Stimulated activated CD8-positive, alpha-beta memory T cell treated with anti-CD3 and anti-CD28 coated beads, Interleukin-15, amount 100 ng/mL, for 4 hours (primary cell): ENCODE measurements at places on chromosomes 13 and 19.
A peak's percentile ranks its signal among the peaks of the same experiment; 100 is the strongest.

- no peak for DNase-seq
Observed at GRCh38 chr19:17025991-17026658, 485 bp downstream of the CPAMD8 start.

DNA sequence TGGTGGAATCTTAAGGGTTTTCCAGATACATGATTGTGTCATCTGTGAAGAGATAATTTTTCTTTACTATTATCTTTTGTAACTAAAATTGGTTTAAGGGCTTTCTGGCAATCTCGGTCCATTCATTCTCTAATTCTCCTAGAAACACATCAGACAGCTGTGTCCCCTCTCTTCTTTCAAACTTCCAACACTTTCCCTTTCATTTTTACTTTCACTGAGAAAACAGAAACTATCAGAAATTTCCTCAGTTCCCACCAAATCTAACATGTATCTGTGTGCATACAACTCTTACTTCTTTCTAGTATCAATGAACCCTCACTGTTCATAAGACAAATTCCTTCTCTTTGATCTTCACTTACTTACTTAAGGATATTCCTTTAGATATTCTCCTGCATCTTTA lies 40.2 kb downstream of the KCNRG start:
- DNase-seq: no peak

DNA sequence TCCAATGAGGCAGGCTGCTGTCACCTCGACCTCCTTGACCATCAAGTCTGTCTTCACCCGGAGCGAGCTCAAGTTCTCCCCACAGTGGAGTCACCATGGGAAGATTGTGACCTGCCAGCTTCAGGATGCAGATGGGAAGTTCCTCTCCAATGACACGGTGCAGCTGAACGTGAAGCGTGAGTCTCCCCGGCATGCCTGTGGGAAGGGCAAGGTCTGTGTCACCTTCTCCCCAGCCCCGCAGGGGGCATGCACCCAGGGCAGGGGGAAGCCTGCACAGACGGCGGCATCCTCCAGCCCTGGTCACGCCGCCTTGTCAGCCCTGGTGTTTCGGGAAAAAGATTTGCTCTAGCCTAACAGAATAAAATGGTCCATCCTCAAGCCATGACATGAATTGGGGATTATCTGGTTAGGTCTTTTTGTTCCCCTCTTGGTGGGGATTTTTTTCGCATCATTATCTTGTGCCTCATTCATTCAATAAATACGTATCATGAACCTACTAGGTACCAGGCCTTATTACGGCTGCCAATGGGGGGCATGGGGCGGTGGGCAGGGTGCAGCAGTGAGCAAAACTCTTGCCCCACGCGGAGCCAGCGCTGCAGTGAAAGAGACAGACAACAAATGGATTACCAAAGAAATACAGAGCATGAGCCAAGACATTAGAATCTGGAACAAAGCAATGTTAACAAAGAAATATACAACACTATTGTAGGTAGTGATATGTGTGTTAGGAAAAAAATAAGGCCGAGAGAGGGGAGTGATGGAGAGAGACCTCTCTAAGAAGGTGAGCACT lies 7.4 kb downstream of the CD22 start:
- no peak for DNase-seq

GRCh38 chr13:28474491-28475134 lies 20.3 kb downstream of the FLT1 start:
- DNase-seq: no peak

DNA sequence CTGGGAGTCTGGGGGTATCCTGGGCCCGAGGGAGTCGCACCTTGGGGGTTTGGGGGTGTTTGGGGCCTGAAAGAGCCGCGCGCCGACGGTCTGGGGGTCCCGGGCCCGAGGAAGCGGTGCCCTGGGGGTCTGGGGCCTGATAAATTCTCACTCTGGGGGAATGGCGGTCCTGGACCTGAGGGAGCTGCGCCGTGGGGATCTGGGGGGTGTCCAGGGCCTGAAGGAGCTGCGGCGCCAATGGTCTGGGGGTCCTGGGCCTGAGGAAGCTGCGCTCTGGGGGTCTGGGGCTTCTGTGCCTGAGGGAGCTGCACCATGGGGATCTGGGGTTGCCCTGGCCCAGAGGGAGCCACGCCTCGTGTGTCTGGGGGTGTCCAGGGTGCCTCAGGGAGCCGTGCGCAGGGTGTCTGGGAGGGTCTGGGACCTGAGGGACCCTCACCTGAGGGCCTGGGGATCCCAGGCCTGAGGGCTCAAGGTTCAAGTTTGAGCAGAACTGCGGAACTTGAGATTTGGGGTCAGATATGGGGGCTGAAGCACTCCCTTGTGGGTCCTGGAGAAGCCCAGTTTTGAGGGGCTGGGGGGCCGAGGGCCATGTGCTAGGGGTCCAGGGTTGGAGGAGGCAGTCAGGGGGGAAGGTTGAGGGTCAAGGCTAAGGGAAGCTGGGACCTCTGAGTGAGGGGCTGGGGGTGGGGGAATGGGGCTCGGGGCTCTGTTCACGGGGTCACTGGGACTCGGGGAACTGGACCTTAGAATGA lies 1.1 kb downstream of the HDGFL2 start:
- no peak for DNase-seq

- DNase-seq: no peak
Observed at GRCh38 chr19:46946611-46947238, 72.9 kb upstream of the NPAS1 start.

DNA sequence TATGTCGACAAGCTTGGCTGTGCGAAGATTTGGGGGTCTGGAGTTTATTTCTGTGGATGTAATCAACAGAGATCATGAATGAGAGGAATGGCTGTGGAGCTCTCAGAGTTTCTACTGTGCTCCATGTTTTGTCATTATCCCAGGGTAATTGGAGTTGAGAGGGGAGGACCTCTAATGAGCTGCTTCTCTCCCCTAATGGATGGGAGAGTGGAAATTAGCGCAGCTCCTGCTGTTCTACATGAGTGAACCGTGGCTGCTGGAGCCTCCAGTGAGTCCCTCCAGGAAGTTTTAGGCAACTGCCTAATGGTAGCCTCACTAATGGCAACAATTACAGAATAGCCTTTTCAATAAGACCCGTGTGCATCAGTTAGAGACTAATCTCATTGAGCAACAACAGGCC lies 31.3 kb upstream of the FGF9 start:
- DNase-seq: no peak

DNA sequence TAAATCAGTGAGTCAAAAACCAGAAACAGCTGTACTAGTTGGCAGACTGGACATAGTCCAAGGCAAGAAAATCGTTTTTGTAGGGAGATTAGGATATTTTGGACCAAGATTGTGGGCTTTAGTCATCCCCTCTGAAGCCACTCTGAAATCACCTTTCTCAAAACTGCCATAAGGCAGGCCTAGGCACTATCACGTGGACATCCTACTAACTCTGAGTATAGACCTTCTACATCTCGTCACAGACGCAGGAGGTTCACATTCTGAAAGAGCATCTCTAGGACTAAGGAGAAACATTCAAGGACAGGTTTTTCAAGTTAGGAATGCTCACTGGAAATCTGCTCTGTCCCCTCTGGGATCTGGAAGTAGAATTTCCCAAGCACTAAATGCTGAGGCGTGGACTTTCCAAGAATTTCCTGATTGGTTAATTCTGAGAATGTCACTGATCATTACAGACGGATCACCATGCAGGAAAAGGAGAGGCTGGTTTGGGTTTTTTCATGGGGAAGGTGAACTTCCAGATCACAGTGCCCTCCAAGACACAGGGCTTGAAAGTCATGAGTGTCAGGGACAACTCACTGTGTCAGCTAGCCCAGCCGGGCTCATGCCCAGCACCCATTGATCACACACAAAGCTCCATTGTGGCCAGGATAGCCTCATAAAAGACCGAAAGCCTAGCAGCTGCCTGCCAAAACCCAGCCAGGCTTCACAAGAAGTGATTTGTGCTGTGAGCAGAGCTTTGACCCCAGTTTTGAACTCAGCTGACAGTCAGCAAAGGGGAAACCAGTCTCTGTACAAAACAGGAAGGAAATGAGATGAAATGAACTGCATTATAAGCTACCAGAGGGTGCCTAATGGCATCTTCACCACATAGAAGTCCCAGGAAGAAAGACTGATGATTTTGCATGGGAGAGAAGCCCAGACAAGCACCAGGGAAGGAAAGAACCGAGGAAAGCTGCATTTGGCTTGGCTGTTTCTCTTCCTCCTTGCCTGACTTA lies 2.7 kb upstream of the RUBCNL start:
- DNase-seq: no peak

GRCh38 chr13:37202264-37202663 lies 96.8 kb upstream of the CSNK1A1L start:
- no peak for DNase-seq

DNA sequence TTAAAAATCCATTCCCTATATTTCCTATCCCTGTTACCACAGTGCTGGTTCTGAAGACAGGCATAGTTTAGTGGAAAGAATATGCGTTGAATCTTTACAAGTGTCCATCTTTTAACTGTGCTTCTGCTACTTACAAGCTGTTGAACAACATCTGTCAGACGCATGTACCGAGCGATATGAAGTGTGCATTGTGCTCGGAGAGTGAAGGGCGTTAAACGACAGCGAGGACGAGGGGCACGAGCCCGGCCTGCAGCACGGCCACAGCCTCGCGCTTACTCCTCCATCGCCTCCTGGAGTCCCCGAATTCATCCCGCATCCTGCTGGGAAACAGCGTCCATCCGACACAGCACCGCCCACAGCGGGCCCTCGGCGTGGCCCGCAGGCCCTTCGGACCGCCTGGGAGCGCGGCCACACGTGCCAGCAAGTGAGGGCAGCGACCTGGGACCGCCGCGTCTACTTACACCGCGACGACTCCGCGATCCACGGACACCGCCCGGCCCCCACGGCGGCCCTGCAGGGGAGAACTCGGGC lies 514 bp downstream of the PCID2 start:
- no peak for DNase-seq

- no peak for DNase-seq
Observed at GRCh38 chr13:90201202-90201601, 1146.3 kb upstream of the MIR17HG start.

GRCh38 chr13:86974995-86975328 lies 696.2 kb upstream of the SLITRK5 start:
- DNase-seq: no peak

DNA sequence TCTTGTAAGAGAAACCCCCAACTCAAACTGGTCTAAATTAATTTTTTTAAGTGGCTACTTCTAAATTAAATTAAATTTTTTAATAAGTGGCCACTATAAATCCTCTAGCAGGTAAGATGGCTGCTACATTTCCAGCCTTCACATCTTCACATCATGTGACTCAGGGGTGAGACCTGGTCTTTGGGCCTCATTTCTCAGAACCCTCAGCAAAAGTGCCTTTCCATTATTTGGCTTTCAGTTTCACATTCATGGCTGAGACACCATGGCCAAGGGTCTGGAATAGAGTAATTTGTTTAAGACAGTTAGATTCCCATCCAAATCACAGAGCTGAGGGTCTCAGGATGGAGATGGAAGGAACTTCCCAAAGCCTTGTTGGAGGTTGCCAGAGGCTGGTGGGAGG lies 47.5 kb downstream of the DCT start:
- no peak for DNase-seq

DNA sequence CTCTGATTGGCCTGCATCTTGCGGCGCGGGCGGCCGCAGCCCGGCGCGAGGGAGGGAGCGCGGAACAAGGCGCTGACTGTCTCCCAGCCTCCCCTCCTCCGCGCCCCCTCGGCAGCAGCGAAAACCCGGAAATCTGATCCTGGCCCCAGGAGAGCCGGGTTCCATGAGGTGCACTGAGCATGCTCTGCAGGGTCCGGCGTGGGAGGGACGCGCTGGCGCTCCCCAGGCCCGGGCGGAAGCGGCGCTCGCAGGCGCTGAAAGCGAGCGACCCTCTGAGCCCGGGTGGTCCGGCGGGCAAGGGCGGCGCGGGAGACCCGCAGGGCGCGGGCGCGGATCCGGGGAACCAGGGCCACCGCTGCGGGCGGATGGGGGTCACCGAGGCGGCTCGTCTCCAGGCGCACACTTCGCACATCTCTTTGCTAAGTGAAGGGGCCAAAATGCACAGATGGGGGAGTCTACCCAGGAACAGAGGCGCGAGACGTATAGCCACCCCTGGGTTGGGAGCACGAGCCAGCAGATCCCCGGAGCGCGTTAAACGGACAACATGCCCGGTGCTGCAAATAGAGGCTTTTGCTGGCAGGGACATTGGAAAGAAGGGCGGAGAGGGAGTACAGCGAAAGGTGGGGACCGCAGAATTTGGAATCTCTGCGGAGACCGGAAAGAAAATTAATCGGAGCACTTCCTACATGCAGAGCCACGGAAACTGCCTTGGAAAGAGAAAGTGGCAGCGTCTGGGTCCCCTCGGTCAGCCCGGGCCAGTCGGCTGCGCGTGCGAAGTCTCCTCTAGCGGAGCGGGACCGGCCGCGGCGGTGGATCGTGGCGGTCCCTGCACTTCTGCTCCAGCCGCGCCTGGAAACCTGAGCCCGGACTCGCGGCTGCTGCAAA lies 510 bp upstream of the PCDH9 start:
- DNase-seq: peak; percentile 72

DNA sequence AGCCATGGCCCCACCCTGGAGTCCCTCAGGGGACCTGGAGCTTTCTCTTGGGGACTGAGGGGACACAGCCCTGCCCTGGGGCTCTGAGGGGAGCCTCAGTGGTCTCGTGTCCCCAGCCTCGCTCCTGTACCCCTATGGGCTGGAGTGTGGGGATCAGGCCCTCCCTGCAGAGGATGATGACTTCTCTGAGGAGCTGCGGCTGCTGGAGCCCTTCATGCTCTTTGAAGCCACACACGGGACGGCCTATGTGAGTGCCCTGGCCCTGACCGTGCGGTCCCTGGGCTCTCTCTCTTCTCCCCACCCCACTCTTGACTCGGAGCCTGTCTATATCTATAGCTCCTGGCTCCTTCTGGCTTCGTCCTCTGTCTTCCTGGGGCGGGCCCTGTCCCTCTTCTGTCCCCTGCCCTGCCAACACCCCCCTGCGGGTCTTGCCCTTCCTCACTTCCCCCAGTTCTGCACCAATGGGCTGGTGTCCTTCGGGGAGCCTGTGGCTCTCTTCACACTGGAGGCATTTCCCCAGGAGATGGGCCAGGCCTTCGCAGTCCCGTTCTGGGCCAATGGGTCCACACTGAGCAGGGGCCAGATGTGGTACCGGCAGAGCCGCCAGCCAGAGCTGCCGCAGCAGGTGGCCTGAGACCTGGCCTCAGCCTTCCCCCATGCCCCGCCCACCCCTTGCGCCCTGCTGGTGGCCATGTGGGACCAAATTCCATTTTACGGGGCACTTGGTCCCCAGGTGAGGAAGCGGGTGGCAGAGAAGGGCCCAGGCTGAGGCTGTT lies 33.1 kb downstream of the HPN start:
- DNase-seq: no peak

GRCh38 chr19:30930941-30931706 lies 418.1 kb downstream of the TSHZ3 start:
- no peak for DNase-seq

DNA sequence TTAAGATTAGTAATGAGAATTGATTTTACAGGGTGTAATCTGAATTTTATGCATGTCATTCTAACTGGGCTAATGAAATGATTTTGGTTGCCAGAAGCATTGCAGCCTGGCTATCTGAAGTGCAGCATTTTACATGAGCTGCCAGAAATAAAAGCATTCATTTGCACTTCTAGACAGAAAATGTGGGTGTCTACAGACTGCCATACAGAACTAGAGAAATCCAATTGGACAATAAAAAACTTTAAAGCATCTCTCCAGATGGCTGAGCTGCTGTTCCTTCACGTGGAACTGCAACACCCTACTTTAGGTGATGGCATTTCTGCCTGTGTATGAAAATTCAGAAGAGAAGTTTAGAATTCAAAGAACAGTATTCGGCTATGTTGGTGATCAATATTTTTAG lies 450.1 kb upstream of the SLITRK1 start:
- no peak for DNase-seq

- no peak for DNase-seq
Observed at GRCh38 chr19:39623946-39624345, 21.6 kb downstream of the LGALS13 start.
